ENCODE measurements at places on chromosomes 4 and X. TPM values are rescaled to one million over a fixed set of nuclear protein-coding genes. Genes with fewer than 3 reads are reported as not detected.
A peak's percentile ranks its signal among the peaks of the same experiment; 100 is the strongest.

Gene TACC3
- 94.4 TPM for total RNA-seq

Gene RIPPLY1
- not detected for total RNA-seq

Gene ADH1B
- total RNA-seq, result not detected

Gene ARX
- not detected for total RNA-seq

Gene SPCS3
- total RNA-seq, result 90.4 TPM

Gene FDCSP
- not detected for total RNA-seq

Gene GAGE1
- total RNA-seq, result not detected

Gene FMR1NB
- total RNA-seq, result not detected

DNA sequence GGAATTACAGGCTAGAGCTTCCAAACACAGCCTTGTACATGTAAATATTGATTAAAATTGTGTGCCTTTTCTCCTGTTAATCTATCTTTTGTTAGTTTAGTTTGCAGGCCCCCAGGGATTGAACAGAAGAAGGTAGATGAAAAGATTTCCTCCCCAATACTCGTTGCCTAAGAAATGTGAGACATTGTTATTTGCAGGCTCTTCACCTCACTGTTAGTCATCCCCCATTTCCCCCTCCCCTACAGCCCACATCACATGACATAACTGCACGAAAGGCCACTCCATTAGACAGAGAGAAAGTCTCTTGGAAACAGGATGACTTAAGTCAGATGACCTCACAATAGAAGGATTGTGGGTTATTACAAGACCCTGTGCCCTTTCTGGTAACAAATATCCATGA, 13.3 kb upstream of the MID1 start:
- DNase-seq, result peak; percentile 74

DNA sequence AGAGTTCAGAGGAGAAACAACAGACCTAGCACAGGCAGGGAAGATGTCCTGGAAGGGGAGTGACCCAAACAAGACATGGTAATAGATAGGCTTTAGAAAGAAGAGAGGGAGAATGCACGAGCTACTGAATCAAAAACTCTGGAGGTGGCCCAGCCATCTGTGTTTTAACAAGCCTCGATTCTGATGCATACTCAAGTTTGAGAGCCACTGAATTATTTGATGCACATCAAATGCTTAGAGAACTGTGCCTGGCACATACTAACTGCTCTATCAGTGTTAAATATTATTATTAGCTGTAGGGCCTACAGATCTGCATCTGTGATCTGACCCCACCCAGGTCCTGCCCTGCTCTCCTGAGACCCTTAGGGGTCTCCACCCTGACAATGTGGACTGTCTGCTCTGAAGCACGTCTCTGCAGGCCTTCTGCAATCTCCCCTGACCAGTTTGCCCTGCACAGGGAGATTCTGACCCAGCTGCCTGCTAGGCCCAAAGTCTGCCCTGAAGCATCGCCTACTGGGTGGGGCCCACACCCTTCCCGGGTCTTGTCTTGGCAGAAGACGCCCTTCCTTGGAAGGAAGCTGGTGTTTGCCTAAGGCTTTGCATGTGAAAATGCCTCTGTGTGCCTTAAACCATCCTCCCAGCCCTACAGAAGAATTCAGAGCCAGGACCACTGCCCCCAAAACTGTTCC, 201.5 kb upstream of the KLF3 start:
- DNase-seq, result no peak

- no peak for DNase-seq
These were observed 30.9 kb downstream of the RWDD4 start for GRCh38 chr4:183627979-183628588.

DNA sequence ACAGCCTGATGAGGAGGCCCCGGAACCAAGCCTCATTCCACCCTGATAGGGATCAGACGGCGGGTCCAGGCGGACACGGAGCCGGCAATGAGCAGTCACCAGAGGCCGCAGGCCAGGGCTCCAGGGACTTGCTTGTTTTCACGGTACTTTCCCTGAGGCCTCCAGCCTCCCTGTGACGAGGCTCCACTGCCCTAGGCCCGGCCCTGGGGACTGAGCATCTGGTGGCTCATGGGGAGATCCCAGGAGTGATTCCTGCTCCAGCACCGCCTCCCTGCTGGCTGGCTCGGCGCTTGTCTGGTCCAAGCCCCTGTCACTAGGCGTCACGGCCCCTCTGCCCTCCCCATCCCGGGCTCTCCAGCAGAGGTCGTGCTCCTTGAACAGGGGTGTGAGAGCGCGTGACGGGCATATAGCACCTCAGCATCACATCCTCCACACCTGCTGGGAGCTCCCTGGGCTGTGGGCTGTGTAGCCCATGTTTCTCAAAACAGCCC, 14.1 kb downstream of the HTRA3 start:
- DNase-seq, result no peak

- no peak for DNase-seq
These were observed 14.6 kb upstream of the KIAA0232 start for GRCh38 chr4:6767748-6768538.

GRCh38 chrX:153665726-153666306, 7.8 kb downstream of the PNCK start:
- no peak for DNase-seq

DNA sequence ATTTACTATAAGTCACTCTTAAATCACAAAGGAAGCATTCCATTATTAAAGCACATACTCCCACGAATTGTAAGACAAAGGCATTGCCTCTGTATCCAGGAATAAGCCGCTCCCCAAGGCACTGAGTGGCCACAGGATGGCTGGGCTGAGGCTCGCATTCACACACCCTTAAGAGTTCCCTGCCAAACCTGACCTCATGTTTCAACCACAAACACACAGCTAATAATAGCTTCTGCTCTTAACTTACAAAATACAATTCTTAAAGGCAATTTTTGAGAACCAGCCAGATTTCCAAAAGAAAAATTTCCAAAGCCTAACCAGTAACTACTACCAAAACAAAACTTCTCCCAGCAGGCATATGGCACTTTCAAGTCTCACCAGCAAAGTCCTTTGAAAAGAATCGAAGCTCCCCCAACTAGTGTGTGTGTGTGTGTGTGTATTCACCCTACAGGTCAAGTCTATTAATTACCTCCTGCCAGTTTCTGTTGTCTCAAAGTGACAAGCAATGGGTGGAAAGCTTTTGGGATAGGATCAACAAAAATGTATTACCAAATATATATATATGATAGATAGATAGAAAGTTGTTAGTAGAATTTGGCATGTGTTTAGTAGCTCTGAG, 36.0 kb downstream of the ARHGAP6 start:
- DNase-seq, result peak; percentile 26

- no peak for DNase-seq
These were observed 39.5 kb downstream of the NSD2 start for GRCh38 chr4:1910643-1911042.

GRCh38 chr4:59339631-59340030, 1860.5 kb upstream of the ADGRL3 start:
- DNase-seq, result no peak

DNA sequence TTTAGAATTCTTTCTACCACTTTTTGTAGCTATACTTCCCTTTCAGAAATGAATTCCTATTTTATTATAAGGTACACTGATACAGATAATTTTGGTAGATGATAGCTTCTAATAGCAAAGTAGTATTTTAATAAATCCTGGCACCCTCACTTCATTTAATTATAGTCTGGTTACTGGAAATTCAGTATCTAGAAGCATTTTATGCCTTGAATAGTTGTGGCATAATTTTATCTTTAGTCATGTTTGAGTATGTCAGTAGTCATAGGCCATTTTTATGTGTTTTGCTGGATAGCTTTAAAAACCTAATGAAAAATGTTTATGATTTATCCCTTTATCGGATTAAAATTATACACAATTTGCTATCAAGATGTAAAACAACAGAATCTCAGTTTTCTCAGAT, 92.3 kb downstream of the DIAPH2 start:
- no peak for DNase-seq

DNA sequence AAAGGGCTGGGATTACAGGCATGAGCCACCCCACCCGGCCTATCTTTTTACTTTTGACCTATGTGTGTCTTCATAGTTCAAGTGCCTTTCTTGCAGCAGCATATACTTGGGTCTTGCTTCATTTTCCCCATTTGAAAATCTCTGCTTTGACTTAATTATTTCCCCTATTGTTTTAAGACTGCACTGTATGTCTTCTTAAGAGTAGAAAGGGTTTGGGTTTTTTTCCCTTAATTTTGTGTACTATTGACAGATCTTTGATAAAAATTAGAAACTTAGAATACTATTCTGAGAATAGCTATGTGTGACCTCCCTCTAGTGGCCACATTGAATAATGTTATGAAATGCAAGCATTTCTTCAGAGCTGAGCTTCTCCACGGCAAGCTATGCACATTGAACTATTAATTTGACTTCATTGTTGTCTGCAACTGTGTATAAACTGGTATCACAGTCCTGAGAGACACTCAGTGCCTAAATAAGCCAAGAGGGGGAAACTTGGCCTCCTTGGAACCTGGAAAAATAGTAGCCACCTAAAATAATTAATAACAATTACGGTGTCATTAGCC, 8.7 kb upstream of the SLC25A4 start:
- no peak for DNase-seq

DNA sequence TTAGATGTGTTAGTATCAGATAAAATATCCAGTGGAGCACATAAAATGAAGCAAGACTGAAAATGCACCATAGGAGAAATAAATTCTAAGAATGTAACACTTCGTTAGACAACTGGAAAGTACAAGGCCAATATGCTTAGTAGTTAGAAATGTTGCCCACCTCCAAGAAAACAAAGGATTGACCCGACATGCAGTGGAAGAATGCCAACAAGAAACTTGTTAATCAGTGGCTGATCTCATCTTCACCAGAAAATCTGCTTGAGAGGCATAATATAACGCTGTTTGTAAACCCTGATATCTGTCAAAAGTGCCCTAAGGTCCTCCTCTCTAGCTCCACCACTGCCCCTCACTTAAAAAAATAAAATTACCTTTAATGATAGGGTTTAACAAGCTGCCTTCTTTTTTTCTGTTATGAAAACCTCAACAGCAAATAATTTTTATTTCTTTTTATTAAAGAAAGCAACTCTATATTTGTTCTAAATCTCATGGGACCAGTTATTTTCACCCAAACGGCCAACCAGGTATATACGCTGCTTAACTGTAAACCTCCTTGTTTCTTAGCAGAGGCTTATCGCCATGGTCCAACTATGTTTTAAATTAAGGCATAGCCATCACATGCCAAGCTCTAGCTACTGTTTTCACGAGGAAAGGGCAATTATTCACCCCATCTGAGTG, 1.8 kb downstream of the RASGEF1B start:
- DNase-seq, result peak; percentile 77

DNA sequence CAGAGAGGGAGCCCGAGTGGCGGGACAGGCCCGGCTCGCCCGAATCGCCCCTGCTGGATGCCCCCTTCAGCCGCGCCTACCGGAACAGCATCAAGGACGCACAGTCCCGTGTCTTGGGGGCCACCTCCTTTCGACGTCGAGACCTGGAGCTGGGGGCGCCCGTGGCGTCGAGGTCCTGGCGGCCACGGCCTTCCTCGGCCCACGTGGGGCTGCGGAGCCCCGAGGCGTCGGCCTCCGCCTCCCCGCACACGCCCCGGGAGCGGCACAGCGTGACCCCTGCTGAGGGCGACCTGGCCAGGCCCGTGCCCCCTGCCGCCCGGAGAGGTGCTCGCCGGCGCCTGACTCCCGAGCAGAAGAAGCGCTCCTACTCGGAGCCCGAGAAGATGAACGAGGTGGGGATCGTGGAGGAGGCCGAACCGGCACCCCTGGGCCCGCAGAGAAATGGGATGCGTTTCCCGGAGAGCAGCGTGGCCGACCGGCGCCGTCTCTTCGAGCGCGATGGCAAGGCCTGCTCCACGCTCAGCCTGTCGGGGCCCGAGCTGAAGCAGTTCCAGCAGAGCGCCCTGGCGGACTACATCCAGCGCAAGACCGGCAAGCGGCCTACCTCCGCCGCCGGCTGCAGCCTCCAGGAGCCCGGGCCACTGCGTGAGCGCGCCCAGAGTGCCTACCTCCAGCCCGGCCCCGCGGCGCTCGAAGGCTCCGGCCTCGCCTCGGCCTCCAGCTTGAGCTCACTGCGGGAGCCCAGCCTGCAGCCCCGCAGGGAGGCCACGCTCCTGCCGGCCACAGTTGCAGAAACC, 156.9 kb downstream of the SOWAHB start:
- DNase-seq, result no peak

GRCh38 chr4:7066006-7066405, 1.9 kb downstream of the GRPEL1 start:
- no peak for DNase-seq

GRCh38 chr4:24419181-24420034, 164.9 kb downstream of the DHX15 start:
- DNase-seq, result peak; percentile 37

DNA sequence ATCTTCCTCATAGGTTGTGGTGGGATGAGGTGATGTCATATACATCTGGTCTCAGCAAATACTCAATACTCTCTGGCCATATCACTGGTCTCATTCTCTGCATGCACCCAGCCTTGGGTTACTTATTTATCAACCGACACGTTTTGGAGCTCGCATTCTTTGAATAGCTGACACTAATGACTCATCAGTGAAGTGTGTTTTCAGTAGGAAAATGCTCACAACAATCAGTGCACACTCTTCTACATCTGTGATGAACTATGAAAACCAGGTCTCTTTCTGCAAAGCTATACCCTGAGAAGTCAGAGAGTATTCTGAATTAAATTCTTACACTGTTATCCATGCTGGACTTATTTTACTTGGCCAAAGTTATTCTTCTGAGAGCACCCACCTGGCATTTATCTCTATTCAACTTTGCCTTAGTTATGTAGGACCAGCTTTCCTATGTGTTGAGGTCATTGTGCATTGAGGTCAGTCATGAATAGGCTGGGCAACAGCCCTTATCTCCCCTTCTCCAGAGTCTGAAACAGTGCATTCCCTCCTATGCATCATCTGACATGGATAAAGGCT, 58.7 kb upstream of the DHX15 start:
- peak; percentile 87 for DNase-seq

- peak; percentile 94 for DNase-seq
These were observed 18.1 kb upstream of the CHRNA9 start for GRCh38 chr4:40316782-40317635.

DNA sequence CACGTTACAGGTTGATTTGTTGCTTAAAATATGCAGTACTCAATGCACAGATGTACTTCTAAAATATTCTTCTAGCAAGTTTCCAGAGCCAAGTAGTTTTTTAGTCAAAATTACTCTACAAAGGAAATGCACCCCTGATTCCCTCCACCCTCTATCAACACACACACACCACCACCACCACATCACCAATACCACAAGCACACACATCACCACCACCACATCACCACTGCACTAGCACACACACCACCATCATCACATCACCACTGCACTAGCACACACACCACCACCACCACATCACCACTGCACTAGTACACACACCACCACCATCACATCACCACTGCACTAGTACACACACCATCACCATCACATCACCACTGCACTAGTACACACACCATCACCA, 105.2 kb upstream of the FRG1 start:
- no peak for DNase-seq

- DNase-seq, result no peak
These were observed 37.4 kb downstream of the PAK3 start for GRCh38 chrX:111133389-111133788.

- no peak for DNase-seq
These were observed 763.8 kb upstream of the AADAT start for GRCh38 chr4:170853422-170854021.

GRCh38 chr4:40547789-40548132, 81.9 kb downstream of the RBM47 start:
- DNase-seq, result no peak

DNA sequence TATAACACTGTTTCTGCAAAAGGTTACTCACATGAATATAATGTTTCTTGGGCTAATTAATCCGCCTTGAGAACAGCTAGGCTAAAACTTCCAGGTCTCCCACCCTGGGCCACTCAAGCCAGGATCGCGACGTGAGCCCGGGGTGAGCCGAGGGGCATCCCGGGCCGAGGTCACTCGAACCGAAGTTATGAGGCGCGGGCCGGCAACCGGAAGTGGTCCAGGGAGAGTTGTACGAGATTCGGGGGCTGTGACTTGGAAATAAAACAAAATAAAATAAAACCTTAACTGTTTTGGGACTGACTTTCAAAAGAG, 317 bp downstream of the CMC4 start:
- DNase-seq, result no peak
